ENCODE measurements at places on chromosomes 6 and 20.

- no peak for DNase-seq
These were observed 216.5 kb upstream of the FLRT3 start for GRCh38 chr20:14553774-14554534.

DNA sequence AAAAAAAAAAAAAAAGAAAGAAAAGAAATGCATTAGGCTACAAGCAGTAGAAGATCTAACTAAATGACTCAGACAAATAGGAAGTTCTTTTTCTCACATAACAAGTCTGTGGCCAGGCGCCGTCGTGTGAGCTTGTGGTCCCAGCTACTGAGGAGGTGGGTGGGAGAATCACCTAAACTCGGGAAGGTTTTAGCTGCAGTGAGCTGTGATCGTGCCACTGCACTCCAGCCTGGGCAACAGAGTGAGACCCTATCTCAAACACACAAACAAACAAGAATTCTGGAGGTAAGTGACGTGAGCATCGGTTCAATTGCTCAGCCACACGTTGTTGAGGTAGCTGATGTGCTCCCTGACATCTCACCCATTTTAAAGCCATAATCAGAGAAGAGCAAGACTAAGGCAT lies 37.9 kb upstream of the SLC23A2 start:
- no peak for DNase-seq

DNA sequence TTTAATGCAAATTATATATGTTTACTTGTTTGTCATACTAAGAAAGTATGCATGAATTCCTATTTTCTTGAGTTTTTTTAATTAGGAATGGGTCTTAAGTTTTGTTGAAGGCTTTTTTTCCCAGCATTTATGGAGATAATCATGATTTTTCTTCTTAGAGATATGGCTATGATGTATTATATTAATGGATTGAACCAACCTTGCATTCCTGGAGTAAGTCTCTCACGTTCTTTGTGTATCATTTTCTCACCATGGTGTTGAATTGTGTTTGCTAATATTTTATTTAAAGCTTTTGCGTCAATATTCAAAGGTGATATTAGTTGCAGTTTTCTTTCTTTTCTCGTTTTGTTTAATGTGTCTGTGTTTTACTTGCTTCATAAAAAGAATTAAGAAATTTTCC lies 48.4 kb upstream of the SLC35D3 start:
- no peak for DNase-seq

DNA sequence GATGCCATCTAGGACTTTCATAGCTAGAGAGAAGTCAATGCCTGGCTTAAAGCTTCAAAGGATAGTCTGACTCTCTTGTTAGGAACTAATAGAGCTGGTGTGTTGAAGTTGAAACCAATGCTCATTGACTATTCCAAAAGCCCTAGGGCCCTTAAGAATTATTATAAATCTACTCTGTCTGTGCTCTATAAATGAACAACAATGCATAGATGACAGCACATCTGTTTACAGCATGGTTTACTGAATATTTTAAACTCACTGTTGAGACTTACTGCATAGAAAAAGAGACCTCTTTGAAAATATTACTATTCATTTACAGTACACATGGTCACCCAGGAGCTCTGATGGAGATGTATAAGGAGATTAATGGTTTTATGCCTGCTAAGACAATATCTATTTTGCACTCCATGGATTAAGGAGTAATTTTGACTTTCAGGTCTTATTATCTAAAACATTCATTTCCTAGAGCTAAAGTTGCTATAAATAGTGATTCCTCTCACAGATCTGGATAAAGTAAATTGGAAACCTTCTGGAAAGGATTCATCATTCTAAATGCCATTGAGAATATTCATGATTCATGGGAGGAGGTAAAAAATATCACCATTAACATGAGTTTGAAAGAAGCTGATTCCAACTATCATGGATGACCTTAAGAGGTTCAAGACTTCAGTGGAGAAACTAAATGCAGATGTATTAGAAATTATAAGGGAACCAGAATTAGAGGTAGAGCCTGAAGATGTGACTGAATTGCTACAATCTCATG lies 763.5 kb upstream of the MAP3K7 start:
- DNase-seq, result no peak

DNA sequence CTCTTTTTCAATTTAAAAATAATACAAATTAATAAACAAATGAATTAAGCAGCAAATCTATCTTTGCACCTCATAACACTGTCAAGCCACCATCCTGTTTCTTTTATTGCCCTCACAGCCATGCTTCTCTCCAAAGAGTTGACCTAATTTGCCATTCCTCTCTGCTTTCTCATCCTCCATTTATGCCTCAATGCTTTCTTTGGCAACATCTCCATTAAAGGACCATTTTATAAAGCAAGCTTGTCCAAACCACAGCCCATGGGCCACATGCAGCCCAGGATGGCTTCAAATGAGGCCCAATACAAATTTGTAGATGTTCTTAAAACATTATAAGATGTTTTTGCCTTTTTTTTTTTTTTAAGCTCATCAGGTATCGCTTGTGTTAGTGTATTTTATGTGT lies 26.4 kb upstream of the MEI4 start:
- no peak for DNase-seq

DNA sequence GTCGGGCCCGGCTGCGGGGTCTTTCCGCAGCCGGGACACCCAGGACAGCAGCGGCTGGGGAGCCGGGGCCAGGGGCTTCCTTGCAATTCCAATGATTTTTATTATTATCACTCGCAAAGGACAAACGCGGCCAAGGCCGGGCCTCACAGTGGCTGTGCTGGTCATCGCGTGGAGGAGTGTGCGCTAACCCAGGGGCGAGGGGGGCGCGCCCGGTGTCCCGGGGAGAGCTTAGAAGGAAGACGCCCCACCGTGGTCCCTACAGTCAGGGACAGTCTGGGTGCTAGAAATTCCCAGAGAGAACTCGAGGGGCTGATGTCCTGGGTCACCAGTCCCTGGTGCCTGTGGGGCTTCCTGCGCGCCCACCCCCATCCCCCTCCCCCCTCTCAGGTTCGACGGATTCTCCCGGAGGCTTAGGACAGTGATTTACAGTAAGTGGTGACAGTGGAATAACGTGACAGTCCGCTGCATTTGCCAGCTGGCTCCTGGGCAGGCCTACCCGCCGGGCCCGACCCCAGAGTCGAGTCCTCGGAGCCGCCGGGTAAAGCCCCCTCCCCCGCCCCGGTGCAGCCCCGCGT lies 9.5 kb downstream of the FOXC1 start:
- no peak for DNase-seq

DNA sequence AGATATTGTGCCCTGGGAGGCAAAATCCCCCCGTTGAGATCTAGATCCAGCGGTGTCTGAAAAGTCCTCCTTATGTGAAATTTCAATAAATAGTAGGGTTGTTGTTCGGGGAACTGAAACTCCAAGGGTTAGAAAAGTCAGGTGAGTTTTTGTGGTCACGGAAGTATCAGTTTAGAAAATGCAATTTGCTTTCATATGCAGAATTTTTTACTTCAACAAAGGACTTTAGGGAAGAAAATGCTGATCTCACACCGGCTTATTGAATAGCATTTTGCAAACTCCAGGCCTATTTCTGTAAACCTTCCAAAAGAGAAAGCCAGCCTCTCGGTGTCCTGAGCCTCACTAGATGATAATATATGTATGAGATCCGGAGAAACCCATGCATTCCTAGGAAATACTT lies 254.7 kb downstream of the TSHZ2 start:
- no peak for DNase-seq

DNA sequence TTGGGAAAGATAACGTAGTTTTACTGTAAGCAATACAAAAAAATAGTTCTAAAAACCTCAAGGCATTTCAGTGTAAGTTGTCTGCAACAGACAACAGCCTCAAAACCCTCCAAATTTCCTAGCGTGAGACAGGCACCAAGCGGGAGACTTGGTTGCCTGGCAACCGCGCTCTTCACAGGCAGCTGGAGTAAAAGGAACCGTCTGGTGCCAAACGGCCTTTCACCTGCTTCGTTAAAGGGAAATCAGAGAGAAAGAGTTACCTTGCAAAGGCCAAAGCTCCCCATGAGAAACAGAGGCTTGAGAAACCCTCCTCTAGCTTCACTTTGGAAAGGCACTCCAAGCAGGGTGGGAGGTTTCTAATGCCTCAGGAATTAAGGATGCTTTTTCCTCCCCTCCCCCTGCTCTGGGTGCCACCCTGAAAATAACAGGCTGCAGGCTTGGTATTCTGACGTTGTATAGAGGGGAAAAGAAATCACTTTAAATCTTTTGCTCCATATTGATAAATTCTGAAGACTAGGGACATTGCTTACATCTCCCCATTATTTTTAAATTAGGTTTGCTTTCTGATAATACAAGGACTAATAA lies 129.7 kb upstream of the UFL1 start:
- no peak for DNase-seq

GRCh38 chr20:31841928-31842327 lies 3.5 kb downstream of the FOXS1 start:
- no peak for DNase-seq

- DNase-seq, result no peak
These were observed 19.7 kb downstream of the LAMA5 start for GRCh38 chr20:62347445-62347844.

DNA sequence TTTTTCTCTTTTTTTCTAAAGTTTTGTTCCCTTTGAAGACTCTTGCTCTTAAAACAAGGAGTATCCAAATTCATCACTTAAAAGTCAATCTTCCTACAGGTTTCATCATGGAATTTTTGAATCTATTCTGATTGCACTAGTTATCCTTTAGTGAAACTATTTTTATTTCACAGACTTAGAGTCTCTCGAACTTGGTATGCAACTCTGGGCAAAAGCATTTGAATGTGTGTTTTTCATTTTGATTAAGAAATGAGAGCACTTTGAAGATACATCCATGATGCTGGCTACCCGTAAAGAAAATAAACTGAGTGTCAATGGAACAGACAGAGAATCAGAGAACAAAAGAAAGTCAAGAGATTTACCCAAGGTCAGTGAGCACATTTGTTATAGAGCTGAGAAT lies 586.5 kb downstream of the EPM2A start:
- DNase-seq, result no peak
